ENCODE measurements at places on chromosomes 12 and 14.
A peak's percentile ranks its signal among the peaks of the same experiment; 100 is the strongest.

DNA sequence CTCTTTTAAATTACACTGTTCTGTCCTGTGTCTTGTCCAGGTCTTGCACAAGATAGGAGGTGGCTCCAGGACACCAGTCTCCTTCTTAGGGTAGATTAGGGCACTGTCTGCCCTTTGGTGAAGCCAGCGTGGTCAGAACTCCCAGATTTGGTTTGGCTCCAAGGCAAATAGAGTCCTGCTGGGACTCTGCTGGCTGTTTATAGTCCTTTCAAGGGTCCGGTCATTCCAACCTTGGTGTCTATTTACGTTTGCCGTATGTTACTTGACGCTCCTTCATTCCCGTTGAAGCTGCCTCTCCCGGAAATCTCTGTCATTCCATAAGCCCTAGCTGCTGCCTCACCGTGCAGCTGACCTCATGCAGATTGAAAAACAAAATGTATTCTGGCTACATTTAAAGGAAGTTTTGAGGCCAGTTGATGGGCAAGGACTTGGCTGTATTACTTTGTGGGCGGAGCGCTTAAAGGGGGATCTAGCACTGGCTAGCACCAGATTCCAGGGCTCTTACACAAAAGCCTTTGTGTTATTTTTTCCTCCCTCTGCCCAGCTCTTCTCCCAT lies 180.6 kb downstream of the AKAP6 start:
- DNase-seq, result no peak

- DNase-seq, result peak; percentile 76
Measured at GRCh38 chr14:21068521-21069387, 1.4 kb upstream of the ARHGEF40 start.

- no peak for DNase-seq
Measured at GRCh38 chr14:53126731-53127130, 26.4 kb downstream of the DDHD1 start.

DNA sequence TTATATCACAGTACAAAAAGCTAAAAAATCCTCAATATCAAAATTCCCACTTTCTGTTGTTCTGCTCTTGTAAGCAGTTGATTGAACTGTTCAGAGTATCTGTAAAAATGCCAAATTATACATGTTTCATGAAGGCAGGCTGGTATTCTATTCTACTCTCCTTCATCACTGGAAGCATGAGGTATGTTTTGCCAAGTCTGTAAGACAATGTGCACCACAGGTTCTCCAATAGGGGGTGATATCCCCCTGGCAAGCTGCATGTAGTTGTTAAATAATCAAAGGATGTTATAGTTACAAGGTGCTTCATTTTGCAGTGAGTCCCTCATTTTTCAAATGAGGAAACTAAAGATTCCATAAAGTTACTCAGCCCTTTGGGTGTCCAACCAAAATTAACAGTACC lies 15.1 kb upstream of the NEK9 start:
- DNase-seq, result no peak

GRCh38 chr12:131242741-131243496 lies 289.2 kb downstream of the ADGRD1 start:
- peak; percentile 33 for DNase-seq

GRCh38 chr12:102571889-102572288 lies 91.5 kb upstream of the IGF1 start:
- no peak for DNase-seq

GRCh38 chr14:64929014-64929359 lies 13.6 kb downstream of the GPX2 start:
- DNase-seq, result no peak

- DNase-seq, result no peak
Measured at GRCh38 chr12:14948672-14949071, 10.3 kb upstream of the ERP27 start.

DNA sequence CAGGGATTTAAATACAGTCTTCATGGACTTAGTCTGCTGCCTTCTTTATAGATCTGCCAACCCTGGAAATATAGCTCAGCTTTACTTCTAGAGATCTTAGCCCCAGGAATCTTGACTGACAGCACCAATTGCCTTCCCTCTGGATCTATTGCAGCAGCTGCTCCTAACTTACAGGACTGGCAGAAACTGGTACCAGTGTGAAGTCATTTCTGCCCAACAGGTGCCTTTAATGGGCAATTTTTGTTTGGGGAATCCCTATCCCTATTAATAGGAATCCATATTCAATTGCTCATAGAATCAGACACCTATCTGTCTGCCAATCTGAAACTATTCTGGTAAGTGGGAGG lies 27.2 kb downstream of the SPX start:
- no peak for DNase-seq

DNA sequence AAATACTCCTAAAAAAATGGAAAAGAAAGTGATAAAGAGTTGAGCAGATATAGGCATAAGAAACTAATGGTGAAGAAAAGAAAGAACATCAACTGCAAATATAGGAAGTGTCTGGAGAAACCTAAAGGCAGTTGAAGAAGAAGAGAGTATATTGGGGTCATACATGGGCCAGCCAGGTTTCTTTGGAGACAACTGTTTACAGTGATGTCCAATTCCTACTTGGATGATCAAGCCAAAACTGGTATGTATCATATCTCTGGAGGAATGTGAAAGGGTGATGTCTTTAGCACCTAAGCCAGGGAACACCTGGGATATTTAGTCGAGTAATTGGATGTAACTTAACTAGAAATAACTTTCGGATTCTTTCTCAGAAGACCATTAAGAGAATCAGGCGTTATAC lies 129.3 kb upstream of the FLRT2 start:
- no peak for DNase-seq

- DNase-seq, result no peak
Measured at GRCh38 chr12:43789941-43790340, 16.2 kb downstream of the TWF1 start.

GRCh38 chr14:57560681-57561080 lies 67.0 kb upstream of the CCDC198 start:
- no peak for DNase-seq

DNA sequence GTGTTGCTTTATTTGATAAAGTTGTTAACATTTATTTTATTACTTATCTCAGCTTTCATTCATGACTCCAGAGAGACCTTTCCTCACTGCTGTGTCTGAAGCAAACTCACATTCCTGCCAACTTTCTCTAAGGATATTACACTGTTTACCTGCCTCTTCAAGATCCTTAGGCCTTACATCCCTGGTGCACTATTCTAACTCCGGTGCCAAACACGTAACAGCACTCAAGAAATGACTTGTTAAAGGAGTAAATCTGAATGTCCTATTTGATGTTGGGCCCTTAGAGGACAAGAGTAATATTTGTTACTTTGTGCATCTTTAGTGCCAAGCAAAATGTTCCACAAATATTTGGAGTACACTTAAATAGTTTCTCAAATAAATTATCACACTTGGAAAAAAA lies 324.1 kb upstream of the FLRT2 start:
- no peak for DNase-seq

GRCh38 chr14:54169254-54169924 lies 212.8 kb upstream of the BMP4 start:
- DNase-seq, result no peak

GRCh38 chr12:3600039-3600720 lies 109.2 kb downstream of the PRMT8 start:
- no peak for DNase-seq

DNA sequence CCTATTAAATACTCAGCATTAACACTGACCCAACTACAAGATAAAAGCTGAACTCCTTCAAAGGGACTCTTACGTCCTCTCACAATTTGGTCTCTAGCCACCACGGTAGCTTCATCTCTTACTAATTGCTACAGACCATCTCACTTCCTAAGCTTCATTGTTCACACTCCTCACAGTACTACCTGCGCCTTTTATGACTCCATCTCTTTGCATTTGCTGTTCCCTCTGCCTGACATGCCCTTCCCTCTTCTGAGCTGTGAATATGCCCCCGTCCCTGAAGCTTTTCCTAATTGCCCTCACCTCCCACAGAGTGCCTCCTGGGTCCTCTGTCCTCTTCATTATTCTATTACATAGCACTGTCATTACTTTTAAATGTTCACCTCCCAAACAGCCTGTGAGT lies 2.5 kb downstream of the EEA1 start:
- DNase-seq, result no peak

DNA sequence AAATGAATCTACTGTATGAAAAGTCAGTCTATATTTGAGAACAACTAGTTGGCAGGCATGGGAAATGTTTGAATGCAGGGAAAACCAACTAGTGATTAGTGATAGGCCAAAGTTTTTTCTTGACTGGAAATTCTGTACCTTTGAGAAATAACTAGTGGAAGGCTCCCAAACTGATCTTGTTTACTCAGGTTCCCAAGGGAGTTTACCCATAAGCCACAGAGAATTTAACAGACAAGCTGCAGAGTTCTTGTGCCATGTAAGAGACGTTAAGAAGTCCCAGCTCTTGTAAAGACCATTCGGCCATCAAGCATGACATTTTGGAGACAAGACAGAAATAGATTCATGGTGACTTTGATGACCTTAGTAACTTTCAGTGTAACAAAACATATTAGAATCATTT lies 1882.8 kb upstream of the SEL1L start:
- no peak for DNase-seq

DNA sequence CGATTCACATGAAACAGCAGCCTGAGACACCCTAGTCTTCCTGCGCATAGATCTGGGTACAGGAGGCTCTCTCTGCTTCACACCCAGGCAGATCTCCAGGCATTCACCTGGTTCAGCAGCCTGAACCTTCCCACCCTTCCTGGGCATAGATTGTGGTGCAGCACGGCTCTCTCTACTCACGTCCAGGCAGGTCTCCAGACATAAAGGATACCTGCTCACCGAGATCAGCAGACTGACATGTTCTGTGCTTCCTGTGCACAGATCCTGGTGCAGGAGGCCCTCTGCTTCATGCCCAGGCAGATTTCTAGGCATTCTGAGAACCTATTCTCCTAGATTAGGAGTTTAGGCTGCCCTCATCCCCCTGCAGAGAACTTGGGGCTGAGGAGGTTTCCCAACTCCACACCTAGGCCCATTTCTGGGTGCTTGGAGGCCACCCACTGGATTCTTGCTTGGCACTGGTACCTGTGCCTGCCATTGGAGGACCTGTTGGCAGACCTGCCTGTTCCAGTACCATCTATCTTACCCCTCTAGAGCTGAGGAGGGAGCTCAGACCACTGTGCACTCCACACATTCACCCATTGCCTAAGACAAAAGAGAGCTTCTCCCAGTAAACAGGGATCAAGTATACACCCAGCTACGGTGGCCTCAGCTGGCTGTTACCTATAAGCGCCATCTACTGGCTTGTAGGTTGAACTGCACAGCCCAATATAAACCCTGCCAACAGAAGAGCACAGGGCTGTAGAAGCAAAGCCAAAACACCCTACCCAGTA lies 28.0 kb upstream of the GARIN6 start:
- peak; percentile 44 for DNase-seq

- DNase-seq, result peak; percentile 90
Measured at GRCh38 chr14:55532645-55533344, 47.2 kb upstream of the KTN1 start.

DNA sequence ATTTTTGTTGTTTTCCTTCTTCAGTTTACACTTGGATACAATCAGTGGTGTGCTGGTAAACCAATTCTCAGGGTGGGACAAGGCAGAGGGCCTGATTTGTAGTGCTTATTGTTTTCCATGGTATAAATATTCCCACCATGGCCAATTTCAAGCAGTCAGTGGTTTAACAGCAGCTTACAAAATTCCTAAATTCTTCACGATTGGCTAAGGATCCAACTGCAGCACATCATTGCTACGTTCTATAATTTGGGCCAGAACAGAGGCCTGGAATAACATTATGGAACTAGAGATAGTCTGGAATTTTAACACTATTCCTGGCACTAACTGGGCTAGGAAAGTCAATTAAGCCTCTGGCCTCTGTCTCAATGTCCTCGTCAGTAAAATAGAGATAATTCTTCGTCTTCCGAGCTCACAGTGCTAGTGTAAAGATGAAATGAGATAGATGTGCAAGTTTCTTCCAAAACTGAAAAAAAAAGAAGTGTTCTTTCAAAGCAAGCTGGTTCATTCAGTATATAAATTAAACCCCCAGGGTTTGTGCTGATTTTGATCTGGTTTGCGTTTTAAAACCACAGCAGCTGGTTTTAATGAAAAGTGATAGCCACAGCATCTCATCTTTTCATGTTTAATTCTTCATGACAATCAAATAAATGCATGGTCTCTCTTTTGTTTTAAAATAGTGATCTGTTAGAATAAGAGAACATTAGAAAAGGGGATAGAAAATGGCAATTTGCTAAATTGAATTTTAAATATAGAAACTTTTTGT lies 104.1 kb downstream of the EPS8 start:
- no peak for DNase-seq

- peak; percentile 2 for DNase-seq
Measured at GRCh38 chr14:101069666-101070362, 166.3 kb upstream of the RTL1 start.

DNA sequence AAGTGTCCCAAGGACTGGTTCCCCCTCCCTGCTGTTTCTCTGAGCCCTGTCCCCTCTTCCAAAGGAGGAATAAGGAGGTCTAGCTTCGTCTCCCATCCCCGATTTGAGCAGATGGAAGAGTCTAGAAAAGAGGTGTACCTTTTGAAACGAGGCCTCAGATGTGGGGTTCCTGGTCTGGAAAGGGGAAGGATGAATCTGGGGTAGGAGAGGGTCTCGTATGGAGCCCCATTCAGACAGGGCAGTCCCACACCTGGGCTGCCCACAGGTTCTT lies 13.3 kb downstream of the MEG3 start:
- no peak for DNase-seq

GRCh38 chr14:90728951-90729350 lies 87.3 kb downstream of the TTC7B start:
- no peak for DNase-seq

- DNase-seq, result no peak
Measured at GRCh38 chr12:78343657-78344056, 513.0 kb downstream of the NAV3 start.

- no peak for DNase-seq
Measured at GRCh38 chr12:93245543-93245942, 132.2 kb upstream of the NUDT4 start.

GRCh38 chr12:62785941-62786559 lies 148.9 kb downstream of the PPM1H start:
- DNase-seq, result no peak

DNA sequence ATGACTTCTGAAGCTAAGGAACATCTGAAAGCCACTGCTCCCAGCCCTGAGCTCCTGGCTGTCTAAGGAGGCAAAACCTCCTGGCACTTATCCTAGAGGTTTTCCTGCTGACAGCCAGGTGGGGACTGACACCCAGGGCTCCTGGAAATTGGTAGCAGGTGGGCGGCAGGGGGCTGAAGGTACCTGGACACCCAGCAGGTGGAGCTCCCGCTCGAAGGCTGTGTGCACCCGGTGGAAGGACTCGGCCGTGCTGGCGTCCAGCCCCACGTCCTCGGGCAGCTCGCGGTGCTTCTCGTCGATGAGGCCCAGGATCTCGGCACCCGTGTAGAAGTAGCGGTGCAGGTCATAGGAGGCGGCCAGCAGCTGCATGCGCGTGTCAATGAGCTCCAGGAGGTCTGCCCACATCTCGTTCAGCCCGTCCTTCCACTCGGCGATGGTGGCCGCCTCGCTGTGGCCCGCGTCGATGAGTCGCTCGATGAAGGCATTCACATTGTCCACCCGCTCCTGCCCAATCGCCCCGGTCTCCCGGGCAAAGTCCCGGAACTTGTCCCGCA lies 68.2 kb downstream of the PLEKHG3 start:
- no peak for DNase-seq

GRCh38 chr12:46459861-46460545 lies 87.4 kb upstream of the SLC38A2 start:
- DNase-seq, result no peak
